ENCODE measurements at places on chromosomes 5 and 9.

DNA sequence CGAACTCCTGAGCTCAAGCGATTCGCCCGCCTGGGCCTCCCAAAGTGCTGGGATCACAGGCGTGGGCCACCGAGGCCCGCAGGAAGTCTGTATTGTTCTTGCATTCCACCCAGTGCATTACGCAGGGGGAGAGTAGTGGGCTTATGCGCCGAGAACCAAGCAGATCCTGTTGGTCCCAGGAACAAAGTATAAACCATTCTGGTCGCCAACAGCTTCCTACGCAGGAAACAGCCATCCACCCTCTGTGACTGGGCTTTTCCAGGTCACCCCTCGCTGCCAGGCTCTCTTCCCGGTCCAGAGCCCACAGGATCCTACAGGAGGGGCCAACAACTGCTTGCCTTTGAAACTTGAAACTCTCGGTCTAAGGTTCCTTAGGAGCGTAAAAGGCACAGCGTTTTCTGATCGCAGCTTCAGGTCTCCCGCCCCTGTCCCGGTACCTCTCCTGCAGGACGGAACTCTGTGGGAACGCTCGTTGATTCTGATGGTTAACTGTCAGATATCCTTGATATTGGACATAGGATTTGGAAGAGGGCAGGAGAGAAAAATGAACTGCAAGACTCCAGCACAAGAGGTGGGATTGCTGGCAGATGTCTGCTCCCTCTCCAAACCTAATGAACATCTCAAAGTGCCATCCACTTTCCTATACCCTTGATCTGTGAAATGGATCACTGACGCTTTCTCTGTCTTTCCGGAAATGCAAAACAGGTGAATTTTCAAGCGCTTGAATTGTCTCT, 4.2 kb upstream of the ANXA2R start:
- no peak for DNase-seq

- no peak for DNase-seq
Measured at GRCh38 chr5:110354311-110354710, 372.2 kb downstream of the TMEM232 start.

- DNase-seq = no peak
Measured at GRCh38 chr5:80093796-80094195, 58.6 kb downstream of the THBS4 start.

GRCh38 chr5:147844846-147845245, 13.4 kb upstream of the SPINK1 start:
- DNase-seq = no peak

DNA sequence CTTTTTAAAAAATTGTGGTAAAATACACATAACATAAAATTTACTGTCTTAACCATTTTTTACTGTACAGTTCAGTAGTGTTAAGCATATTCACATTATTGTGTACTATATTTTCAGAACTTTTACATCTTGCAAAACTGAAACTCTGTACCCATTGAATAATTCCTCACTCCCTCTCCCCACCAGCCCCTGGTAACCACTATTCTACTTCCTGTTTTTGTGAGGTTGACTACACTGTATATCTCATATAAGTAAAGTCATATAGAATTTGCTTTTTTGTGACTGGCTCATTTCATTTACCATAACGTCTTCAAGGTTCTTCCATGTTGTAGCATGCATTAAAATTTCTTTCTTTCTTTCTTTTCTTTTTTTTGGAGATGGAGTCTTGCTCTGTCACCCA, 87.0 kb downstream of the LNPEP start:
- no peak for DNase-seq

GRCh38 chr5:142803428-142804125, 33.4 kb downstream of the ARHGAP26 start:
- DNase-seq = no peak

GRCh38 chr5:158436271-158437065, 577.5 kb upstream of the CLINT1 start:
- DNase-seq = no peak

Measured in stimulated activated CD8-positive, alpha-beta memory T cell treated with anti-CD3 and anti-CD28 coated beads, Interleukin-4, amount 100 ng/mL, for 1 hour (primary cell).